Activated naive CD8-positive, alpha-beta T cell treated with anti-CD3 and anti-CD28 coated beads for 36 hours (primary cell): ENCODE measurements at places on chromosomes 7 and 10. TPM values are rescaled to one million over a fixed set of nuclear protein-coding genes. Genes with fewer than 3 reads are reported as not detected.

The CCL24 gene
- not detected for total RNA-seq

The SPDYE8 gene
- not detected for total RNA-seq

- no peak for DNase-seq
Observed at GRCh38 chr10:21584834-21585530, 51.0 kb downstream of the MLLT10 start.

- no peak for DNase-seq
Observed at GRCh38 chr10:63744060-63744941, 223.1 kb downstream of the REEP3 start.

The MMP21 gene
- not detected for total RNA-seq
